ENCODE measurements at places on chromosomes 13 and 19.

GRCh38 chr19:47699360-47699917 is 13.8 kb upstream of the EHD2 start:
- peak; percentile 76 for DNase-seq

GRCh38 chr19:47895165-47895782 is 9.2 kb upstream of the SULT2A1 start:
- no peak for DNase-seq

- no peak for DNase-seq
Measured at GRCh38 chr19:1786668-1787067, 25.4 kb downstream of the ATP8B3 start.

DNA sequence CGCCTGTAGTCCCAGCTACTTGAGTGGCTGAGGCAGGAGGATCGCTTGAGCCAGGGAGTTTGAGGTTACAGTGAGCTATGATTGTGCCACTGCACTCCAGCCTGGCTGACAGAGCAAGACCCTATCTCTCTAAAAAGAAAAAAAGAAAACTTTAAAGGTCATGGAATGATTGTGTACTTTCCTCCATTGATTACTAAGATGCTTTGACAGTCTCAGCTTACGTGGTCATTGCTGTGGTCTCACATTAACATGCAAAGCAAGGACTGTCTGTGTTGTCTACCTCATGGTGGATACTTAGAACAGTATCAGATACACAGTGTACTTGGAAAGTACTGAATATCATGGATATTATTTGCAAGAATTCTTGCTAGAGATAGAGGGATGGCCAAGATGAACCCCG is 14.0 kb upstream of the TNFSF14 start:
- no peak for DNase-seq

- no peak for DNase-seq
Measured at GRCh38 chr19:5023128-5023571, 54.2 kb downstream of the KDM4B start.

DNA sequence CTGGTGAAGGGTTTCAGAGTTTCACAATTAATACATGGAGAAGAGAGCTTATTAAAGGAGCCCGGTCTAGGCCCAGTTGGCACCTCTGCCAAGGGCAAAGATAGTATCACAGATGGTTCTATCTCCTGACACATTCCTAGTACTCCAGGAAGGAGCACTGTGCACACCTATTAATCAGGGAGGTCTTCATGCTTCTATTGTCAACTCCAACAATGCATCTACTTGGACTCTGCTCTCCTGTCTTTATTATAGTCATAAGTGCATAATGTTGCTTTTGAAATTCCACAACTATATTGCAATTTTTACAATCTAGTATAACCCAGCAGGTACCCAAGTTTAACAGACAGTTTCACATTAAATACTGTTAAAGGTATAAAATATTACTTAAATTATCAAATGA is 174.5 kb upstream of the TSC22D1 start:
- DNase-seq, result no peak

DNA sequence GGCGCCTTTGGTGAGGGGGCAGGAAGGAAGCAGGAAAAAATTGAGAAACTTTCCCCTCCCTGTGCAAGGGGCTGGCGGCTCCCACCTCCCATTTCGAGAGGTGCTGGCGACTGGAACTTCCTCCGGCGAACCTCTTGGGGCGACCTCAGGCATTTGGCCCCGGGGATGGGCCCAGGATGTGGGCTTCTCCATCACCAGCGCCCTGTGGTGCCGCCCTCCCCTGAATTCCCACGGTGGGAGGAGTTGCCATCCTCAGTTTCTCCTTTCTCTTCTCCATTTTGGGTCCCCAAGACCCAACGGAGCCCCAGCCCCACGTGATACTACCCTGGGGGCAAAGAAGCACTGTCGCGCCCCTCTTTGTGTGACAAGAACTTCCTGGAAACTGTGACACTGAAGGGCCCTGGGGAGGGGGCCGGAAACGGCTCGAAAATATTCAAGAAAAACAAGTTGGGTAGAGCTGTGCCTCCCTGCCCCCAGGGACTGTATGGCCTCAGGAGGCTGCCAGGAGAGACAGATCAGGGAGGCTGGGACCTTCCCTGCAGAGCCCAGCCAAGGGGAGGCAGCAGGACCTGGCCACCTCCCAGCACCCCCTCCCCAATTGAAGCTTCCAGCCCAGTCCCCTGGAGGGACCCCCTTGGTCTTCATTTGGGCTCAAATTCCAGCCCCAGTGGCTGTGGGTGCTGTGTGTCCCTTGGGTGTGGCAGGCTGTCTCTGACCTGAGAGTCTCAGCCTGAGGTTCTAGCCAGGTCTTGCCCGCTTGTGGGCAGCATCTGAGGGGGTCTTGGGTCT is 16.2 kb upstream of the AP1M2 start:
- DNase-seq, result peak; percentile 41

DNA sequence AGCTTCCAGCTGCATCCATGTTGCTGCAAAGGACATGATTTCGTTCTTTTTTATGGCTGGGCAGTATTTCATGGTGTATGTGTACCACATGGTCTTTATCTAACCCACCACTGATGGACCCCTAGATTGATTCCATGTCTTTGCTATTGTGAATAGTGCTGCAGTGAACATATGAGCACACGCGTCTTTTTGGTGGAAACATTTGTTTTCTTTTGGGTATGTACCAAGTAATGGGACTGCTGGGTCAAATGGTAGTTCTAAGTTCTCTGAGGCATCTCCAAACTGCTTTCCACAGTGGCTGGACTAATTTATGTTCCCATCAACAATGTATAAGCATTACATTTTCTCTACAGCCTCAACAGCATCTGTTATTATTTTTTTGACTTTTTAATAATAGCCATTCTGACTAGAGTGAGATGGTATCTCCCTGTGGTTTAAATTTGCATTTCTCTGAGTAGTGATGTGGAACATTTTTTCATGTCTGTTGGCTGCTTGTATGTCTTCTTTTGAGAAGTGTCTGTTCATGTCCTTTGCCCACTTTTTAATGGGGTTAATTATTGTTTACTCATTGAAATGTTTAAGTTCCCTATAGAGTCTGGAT is 6.8 kb upstream of the UBE2L5 start:
- DNase-seq, result no peak

GRCh38 chr13:45108716-45109101 is 11.6 kb upstream of the GTF2F2 start:
- no peak for DNase-seq

DNA sequence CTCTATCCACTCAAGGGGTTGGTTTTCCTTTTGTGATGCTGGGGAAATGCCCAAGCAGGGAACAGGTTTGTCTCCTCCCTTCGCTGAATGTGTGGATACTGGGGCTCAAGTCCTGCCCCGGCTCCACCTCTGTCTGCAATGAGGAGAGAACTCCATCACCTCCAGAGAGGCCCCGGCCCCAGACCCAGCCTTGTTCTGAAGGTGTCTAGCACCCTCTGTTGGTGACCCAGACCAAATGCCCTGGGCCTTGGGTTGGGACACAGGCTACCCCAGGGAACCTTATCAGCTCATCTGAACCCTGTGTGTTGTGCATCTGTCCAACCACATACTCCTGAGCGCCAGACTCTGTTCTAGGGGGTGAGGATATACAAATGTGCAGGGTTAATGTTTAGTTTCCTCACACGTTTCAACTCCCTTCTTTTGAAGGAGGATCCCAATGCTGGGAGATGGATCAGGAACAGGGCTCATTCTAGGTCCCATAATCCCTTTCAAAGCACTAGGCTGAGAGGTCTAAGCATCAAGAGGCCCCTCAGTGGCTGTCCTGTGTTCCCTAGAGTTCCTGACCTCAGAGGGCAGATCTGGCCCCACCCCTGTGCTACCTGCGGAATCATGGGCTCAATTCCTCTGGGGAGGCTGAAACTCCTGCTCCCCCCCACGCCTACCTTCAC is 112.5 kb upstream of the SLC7A1 start:
- DNase-seq, result peak; percentile 84

DNA sequence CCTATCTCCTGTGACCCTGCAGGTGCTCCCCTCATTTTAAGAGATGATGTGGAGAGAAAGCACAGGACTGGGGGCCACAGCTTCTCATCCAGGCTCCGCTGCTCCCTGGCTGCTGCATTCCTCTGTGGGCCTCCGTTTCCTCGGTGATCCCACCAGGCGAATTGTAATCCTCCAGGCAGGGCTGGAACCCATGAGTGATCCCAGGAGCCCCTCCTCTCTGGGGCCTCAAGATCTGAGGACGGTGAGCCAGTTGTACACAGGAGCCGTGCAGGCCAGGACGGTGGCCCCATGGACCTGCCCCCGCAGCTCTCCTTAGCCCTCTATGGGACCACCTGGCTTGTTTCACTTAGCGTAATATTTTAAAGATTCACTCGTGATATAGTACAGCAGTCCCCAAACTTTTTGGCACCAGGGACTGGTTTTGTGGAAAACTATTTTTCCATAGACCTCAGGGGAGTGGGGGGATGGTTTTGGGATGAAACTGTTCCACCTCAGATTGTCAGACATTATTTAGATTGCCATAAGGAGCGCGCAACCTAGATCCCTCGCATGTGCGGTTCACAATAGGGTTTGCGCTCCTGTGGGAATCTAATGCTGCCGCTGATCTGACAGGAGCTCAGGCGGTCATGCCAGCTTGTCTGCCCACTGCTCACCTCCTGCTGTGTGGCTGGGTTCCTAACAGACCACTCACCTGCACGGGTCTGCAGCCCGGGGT is 5.6 kb downstream of the FFAR3 start:
- no peak for DNase-seq

DNA sequence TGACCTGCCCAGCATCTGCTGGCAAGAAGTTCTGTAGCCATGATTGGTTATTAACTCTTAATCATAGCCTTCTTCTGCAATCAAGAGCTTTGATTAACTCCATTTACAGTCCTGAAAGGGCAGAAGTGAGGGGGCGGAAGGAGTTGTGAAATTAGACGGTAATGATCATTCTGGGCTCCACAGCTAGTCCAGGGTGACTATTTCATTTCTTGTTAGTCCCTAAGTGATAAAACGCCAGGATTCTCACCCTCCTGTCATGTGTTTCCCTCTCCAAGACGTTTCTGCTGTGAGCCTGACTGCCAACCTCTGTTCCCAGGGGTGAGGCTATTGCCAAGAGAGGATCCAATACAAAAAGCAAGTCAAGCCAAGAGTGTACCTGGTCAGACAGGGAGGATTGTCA is 155.9 kb upstream of the IPO5 start:
- no peak for DNase-seq

DNA sequence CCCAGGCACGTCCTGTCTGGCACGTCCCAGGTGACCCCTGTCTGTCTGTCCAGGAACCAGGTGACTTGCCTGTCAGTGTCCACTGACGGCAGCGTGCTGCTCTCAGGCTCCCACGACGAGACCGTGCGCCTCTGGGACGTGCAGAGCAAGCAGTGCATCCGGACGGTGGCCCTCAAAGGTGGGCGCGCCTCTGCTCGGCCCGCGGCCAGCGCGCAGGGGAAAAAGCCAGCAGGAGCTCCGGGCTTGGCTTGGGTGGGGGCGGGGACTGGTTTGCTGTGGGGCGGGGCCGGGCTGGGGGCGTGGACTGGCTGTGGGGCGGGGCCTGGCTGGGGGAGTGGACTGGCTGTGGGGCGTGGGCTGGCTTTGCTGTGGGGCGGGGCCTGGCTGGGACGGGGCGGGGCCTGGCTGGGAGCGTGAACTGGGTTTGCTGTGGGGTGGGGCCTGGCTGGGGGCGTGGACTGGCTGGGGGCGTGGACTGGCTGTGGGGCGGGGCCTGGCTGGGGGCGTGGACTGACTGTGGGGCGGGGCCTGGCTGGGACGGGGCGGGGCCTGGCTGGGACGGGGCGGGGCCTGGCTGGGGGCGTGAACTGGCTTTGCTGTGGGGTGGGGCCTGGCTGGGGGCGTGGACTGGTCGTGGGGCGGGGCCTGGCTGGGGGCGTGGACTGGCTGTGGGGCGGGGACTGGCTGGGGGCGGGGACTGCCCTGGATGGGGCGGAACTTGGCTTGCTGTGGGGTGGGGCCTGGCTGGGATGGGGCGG is 7.2 kb downstream of the WDR18 start:
- peak; percentile 65 for DNase-seq

- peak; percentile 55 for DNase-seq
Measured at GRCh38 chr19:14363183-14364097, 17.8 kb upstream of the ADGRE5 start.

GRCh38 chr19:747432-748273 is 3.3 kb upstream of the MISP start:
- DNase-seq, result no peak

- no peak for DNase-seq
Measured at GRCh38 chr19:55028757-55029156, 9.3 kb downstream of the GP6 start.

GRCh38 chr19:48807590-48808308 is 3.1 kb downstream of the BCAT2 start:
- no peak for DNase-seq

- peak; percentile 17 for DNase-seq
Measured at GRCh38 chr13:23799945-23800344, 89.3 kb downstream of the MIPEP start.
